ENCODE measurements at places on chromosomes 7 and 10.

- DNase-seq: no peak
Observed at GRCh38 chr7:14048889-14049288, 59.4 kb upstream of the ETV1 start.

DNA sequence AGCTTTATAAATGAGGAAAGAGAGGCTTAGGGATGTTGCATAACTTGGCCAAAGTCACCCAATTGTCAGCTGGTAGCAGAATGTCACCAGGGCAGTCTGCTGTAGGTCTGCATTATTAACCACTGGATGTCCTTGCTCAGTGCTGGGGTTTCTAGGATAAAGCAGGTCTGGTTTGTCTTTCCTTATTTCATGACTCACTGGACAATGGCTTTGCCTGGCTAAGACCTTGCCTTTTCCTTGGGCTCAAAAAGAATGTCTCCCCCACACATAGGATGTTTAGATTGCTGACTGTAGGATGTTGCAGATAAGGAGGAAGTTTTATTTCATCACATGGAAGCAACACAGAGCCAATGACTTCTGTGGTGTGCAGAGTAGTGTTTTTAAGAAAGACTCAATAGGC lies 29.4 kb downstream of the WDFY4 start:
- DNase-seq: no peak

- no peak for DNase-seq
Observed at GRCh38 chr7:96169439-96169838, 152.5 kb downstream of the SLC25A13 start.

DNA sequence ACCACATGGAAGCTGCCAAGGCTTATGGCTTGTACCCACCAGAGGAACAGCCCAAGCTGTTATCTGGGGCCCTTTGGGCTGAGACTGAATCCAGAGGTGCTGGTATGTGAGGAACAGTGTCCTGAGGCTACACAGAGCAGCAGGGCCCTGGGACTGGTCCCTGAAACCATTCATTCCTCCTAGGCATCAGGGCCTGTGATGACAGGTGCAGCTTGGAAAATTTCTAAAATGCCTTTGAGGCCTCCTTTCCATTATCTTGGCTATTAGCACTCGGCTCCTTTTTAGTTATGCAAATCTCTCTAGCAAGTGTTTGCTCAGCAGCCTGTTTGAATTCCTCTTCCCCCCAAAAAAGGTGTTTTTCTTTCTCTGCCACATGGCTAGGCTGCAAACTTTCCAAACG lies 1151.7 kb upstream of the LRRN3 start:
- no peak for DNase-seq

- DNase-seq: no peak
Observed at GRCh38 chr10:77641344-77641743, 3.7 kb upstream of the KCNMA1 start.

DNA sequence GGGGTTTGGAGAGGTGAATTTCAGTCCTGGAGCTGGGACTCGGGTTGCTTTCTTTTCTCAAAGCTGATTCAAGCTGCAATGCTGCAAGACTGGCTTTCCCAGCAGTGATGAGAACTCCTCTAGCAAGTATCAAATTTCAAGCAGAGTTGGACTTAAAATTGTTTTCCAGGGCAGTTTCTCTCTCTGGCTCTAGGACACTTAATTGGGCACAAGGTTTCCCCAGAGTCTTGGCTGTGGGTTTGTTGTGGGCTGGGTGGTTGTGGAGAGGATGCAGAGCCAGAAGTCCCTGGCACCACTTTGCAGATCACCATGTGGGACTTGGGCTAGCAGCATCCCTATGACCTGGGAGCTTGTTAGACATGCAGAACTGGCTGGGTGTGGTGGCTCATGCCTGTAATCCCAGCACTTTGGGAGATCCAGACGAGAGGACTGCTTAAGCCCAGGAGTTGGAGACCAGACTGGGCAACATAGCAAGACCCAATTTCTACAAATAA lies 16.8 kb downstream of the AKR1B15 start:
- DNase-seq: peak; percentile 45

- DNase-seq: no peak
Observed at GRCh38 chr7:140330595-140330994, 67.7 kb downstream of the SLC37A3 start.

GRCh38 chr7:51186531-51186930 lies 130.1 kb downstream of the COBL start:
- peak; percentile 1 for DNase-seq

DNA sequence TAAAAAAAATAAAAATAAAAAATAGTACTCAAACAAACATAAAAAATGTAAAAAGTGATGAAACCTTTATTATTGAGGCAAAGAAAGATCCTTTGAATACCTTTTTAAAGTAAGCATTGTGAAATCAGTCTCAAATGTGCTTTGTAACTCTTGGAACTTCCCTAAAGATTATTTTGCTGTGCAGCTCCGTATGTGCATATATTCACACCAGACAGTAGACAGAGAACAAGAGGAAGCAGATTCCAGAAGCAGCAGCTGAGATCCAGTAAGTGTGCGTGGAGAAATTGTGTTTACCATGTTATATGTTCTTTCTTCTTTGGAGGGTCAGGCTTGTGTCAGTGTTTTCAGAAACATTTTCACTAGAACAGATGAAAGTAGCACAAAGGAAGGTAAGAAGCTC lies 324.9 kb downstream of the AGMO start:
- DNase-seq: no peak

DNA sequence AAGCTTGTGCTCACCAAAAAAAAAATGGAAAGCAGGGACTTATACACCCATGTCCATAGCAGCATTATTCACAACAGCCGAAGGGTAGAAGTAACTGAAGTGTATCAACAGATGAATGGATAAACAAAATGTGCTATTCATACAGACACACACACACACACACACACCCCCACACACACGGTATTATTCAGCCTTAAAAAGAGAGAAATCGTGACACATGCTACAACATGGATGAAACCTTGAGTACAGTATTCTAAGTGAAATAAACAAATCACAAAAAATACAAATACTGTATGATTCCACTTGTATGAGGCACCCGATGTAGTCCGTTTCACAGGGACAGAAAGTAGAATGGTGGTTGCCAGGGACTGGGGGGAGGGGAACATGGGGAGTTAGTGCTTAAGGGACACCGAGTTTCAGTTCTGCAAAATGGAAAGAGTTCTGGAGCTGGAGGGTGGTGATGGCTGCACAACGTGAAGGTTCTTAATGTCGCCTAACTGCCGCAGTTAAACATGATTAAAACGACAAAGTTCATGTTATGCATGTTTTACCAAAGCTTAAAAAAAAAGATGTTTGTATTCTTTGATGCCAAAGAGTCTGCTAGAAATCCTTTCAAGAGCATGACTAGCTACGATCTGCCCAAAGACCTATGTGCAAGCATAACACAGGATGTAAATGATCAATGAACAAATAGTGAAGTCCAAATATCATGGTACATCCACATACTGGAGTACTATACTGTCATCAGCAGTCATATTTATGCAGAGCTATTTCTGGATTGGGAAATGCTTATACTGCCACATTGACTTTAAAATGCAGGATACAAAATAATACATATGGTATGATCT lies 7.2 kb downstream of the TNS3 start:
- DNase-seq: no peak

GRCh38 chr7:33671531-33672262 lies 233.6 kb upstream of the BMPER start:
- DNase-seq: no peak

DNA sequence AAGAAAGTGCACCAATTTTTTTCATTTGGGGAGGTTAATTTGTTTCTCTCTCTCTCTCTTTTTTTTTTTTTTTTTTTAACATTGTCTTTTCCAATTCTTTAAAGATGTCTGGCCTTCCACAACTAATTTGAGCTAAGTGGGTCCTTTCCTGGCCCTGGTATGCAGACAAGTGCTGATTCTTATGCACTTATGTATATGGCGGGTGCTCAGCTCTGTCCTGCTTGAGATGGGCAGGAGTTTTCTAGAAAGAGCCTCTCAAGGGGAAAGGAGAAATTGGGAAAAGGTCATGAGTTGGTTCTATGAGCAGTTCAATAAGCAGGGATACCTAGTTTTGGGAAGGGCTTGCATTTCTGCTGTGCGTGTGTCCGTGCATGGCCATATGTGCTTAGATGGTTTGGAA lies 67.8 kb upstream of the NPVF start:
- DNase-seq: no peak

- DNase-seq: no peak
Observed at GRCh38 chr7:32941681-32942414, 15.4 kb upstream of the FKBP9 start.

GRCh38 chr7:114472896-114473512 lies 58.4 kb downstream of the FOXP2 start:
- DNase-seq: no peak

DNA sequence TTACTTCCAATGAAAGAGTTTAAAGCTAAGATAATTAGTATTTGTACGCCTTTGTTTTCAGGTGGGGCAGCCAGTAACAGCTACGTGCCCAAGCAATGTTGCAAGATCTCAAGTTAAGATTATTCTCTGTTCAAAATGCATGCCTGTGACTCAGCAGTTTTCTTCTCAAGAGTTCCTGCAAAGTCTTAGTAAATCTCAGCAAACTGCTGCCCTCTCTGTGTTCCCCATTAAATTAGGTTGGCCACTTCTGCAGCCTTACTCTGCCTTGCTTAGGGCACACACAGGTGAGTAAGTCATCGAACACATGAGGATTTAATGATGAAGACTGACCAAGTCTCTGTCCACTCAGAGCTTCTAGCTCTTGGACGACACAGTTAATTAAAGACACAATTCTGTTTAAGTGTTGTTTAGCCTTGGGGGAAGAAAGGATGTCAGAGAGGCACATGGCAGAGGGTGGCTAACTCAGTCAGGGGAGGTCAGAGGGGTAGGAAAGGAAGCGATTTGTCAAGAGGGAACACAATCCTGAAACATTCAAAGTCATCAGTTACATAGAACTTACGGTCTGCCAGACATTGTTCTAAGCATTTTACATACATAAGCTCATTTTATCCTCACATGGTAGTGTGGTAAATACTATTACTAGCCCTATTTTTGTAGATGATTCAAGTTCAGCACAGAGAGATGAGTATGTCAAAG lies 20.2 kb upstream of the SLC35G1 start:
- DNase-seq: no peak
